ENCODE measurements at places on chromosomes 6 and 20.

- no peak for DNase-seq
Measured at GRCh38 chr6:19356692-19357091, 480.5 kb upstream of the ID4 start.

DNA sequence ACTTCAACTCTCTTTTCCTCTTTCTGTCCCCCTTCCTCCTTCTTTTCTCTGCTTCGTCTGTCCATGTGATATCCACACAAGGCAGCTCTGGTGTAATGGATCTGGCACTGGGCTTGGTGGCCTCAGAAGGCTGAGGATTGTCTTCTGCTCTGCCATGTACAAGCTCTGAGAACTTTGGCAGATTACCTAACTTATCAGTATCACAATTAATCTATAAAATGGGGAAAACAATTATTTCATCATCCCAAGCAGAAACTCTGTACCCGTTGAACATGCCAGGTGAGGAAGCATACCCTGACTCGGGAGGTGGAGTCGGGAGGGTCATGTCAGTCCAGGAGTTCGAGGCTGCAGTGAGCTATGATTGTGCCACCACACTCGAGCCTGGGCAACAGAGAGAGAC lies 10.6 kb downstream of the RNF144B start:
- DNase-seq = no peak

- no peak for DNase-seq
Measured at GRCh38 chr6:99446076-99446475, 21.0 kb upstream of the PNISR start.

- DNase-seq = no peak
Measured at GRCh38 chr20:49405062-49405683, 77.3 kb downstream of the KCNB1 start.

GRCh38 chr6:45815466-45816125 lies 200.1 kb downstream of the CLIC5 start:
- no peak for DNase-seq

DNA sequence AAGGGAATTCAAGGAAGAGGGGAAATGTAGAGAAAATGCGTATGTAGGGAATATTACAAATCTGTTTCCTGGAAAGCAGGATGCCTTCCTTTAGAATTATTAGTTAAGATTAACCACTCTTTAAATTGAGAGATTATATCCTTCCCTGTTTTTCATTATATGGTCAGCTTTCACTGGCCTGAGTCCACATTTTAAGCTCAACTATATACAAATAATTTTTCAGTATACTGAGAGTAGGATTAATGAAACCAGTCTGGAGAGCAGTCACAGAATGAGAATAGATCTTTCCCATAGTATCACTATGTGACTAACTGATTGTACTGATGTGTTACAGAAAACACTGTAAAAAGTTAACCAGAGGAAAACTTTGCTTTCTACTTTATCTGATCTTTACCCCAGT lies 306.3 kb downstream of the LAMA2 start:
- DNase-seq = no peak

GRCh38 chr6:122726649-122727048 lies 52.9 kb upstream of the FABP7 start:
- DNase-seq = no peak
